ENCODE measurements at places on chromosomes 12 and 14. TPM values are rescaled to one million over a fixed set of nuclear protein-coding genes. Genes with fewer than 3 reads are reported as not detected.

KRT79 gene
- polyA plus RNA-seq, result 0.09 TPM

LRTM2 gene
- polyA plus RNA-seq, result not detected

ITPK1 gene
- 68.9 TPM for polyA plus RNA-seq

IL31 gene
- not detected for polyA plus RNA-seq

AJUBA gene
- 128 TPM for polyA plus RNA-seq

EXOC3L4 gene
- not detected for polyA plus RNA-seq

PPP4R4 gene
- 9.0 TPM for polyA plus RNA-seq

BDKRB2 gene
- polyA plus RNA-seq, result 13.2 TPM

CIPC gene
- polyA plus RNA-seq, result 10.3 TPM

IGF1 gene
- not detected for polyA plus RNA-seq

UBC gene
- polyA plus RNA-seq, result 3,215 TPM

KCNH3 gene
- polyA plus RNA-seq, result 0.21 TPM

ARHGAP9 gene
- 0.15 TPM for polyA plus RNA-seq

KLRC4 gene
- polyA plus RNA-seq, result not detected

RD3L gene
- not detected for polyA plus RNA-seq

TROAP gene
- 12.7 TPM for polyA plus RNA-seq
